ENCODE measurements at places on chromosomes 4 and X. TPM values are rescaled to one million over a fixed set of nuclear protein-coding genes. Genes with fewer than 3 reads are reported as not detected.

- no peak for DNase-seq
- no peak overlapping the region for H3K4me3 ChIP-seq
- H3K27me3 ChIP-seq = no peaks in the 10 kb centered on the region
- no peaks in the 10 kb centered on the region for H3K4me1 ChIP-seq
- no peaks in the 10 kb centered on the region for H3K36me3 ChIP-seq
These were observed 73.7 kb downstream of the MAGEB17 start for GRCh38 chrX:16240968-16241367.

GRCh38 chr4:175412161-175412560, 399.9 kb downstream of the GPM6A start:
- H3K4me3 ChIP-seq = no peak overlapping the region
- H3K4me1 ChIP-seq = no peaks in the 10 kb centered on the region
- DNase-seq = no peak
- H3K27me3 ChIP-seq = no peaks in the 10 kb centered on the region

DNA sequence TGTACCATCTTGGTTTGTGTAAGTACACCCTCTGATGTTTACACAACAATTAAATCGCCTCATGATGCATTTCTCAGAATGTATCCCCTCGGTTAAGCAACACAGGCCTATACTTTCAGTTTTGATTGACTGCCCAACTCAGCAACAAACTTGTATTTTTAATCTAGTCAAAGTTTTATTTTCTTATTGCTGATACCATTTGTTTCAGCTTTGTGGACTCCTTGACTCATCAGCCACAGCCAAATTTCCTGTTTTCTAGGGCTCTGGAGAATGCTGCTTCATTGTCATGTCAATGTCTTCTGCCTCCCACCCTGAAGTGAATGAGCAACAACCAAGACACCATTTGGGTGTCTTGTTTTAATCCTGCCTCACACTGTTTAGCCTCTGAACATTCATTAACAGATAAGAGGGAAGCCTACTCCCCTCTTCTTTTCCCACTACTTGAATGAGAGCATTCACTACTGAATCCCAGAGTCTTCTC, 14.0 kb downstream of the BBS12 start:
- H3K4me1 ChIP-seq = no peaks in the 10 kb centered on the region
- no peaks in the 10 kb centered on the region for H3K36me3 ChIP-seq
- DNase-seq = no peak
- H3K27ac ChIP-seq = no peak overlapping the region

GRCh38 chr4:38226170-38226569, 266.0 kb downstream of the PTTG2 start:
- H3K36me3 ChIP-seq = no peaks in the 10 kb centered on the region
- DNase-seq = no peak
- peaks cover 6% of the 10 kb centered on the region for H3K4me1 ChIP-seq
- H3K4me3 ChIP-seq = no peak overlapping the region
- H3K27me3 ChIP-seq = no peaks in the 10 kb centered on the region
- no peak overlapping the region for H3K27ac ChIP-seq

Gene SORBS2
- 61.7 TPM for polyA plus RNA-seq

Gene PAGE1
- not detected for polyA plus RNA-seq
